NCI-H1105 (cell line): ENCODE measurements at places on chromosomes 16 and 17.

DNA sequence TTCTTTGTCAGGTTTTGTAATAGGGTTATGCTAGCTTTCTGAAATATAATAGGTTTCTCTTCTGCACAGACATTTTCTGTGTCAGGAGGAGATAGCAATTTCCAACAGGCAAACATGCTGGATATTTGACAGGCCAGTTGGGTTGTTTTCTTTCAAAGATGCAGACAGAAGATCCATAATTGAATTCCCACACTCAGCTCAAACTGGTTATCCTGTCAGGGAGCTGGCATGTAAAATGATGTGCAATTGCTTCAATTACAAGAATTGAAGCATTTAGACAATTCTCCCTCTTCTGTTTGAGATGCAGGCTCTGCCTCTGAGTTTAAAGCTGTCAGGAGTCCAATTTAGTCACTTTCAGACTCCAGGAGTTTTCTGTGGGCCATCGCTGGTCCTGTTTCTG is 146.2 kb upstream of the ZKSCAN2 start:
- DNase-seq = no peak

- no peak for DNase-seq
Measured at GRCh38 chr16:11306381-11306780, 25.3 kb upstream of the PRM1 start.

GRCh38 chr16:79589601-79590102 is 10.9 kb downstream of the MAF start:
- no peak for DNase-seq

DNA sequence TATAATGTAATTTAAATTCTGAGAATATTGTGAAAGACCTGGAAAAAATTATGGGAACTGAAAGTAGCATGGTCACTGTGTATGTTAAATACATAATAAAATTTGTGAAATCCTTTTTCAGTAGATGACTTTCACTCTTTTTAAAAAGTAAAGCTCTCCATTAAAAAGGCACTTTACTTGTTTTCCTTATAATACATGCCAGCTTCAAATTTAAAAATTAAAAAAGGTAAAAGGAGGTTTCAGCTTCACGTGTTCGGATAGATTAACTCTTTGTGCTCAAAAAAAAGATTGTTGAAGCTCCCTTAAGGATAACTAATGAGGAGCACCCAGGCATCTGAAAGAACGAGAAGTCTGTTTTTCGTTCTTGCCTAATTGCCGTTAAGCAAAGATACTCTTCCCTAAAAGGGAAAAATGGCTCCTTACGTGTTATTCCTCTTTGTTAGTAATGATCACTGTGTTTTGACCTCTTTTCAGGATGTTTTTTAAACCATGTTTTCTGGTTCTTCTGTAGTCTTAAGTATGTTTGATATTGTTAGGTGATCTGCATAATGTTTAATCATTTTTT is 87.8 kb downstream of the TUBD1 start:
- no peak for DNase-seq

- peak; percentile 42 for DNase-seq
Measured at GRCh38 chr17:59107306-59107670, 608 bp upstream of the TRIM37 start.

- no peak for DNase-seq
Measured at GRCh38 chr17:32504166-32504990, 17.6 kb downstream of the CDK5R1 start.

DNA sequence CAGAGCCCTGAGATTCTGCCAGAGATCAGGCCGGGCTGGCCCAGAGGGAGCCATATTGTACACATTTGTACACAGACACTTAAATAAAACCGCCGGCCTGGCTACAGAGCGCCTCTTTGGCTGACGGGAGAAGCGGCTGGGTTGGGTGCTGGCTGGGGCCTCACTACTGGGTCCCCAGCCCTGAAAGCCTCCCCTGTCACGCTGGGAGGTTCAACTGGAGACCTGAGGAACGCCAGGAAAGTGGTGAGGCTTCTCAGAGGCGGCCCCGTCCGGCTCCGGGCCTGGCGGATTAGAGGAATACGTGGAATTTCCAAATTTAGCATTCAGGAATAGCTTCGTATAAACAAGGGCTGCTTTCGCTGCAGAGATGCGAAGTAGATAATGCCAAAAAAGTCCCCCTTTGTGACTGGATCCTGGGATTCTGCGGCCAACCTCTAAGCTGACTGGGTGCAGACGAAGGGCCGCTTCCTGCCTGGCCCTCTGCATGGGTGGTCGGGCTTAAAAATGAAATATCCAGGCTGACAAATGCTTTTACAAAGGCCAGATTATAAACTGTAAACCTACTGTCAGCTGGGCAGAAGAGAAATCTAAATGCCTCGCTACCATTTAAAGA is 252.4 kb downstream of the IRF8 start:
- no peak for DNase-seq

GRCh38 chr17:45162025-45162687 is 481 bp downstream of the HEXIM2 start:
- DNase-seq = no peak

DNA sequence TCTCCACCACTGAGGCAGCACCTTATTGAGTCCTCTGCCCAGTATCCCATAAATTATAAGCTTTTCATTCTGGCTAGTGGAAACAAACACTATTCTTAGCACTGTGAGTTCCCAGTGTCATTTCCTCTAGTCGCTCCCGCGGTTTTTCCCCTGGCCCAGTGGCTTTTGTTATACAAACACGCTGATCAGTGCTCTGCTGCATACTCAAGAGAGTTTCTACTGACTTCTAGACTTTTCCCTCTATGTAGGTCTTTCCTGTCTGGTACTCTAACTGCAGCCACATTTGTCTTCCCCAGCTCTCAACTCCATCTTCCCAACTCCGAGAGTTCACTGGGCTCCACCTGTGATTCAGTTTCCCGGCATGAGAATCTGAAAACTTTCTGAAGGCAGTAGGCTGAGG is 556.6 kb upstream of the SALL1 start:
- DNase-seq = no peak

GRCh38 chr16:8641671-8642070 is 20.2 kb downstream of the METTL22 start:
- DNase-seq = no peak

- no peak for DNase-seq
Measured at GRCh38 chr17:40331743-40332641, 23.0 kb downstream of the RARA start.

GRCh38 chr17:29165800-29166506 is 14.2 kb downstream of the MYO18A start:
- DNase-seq = no peak

DNA sequence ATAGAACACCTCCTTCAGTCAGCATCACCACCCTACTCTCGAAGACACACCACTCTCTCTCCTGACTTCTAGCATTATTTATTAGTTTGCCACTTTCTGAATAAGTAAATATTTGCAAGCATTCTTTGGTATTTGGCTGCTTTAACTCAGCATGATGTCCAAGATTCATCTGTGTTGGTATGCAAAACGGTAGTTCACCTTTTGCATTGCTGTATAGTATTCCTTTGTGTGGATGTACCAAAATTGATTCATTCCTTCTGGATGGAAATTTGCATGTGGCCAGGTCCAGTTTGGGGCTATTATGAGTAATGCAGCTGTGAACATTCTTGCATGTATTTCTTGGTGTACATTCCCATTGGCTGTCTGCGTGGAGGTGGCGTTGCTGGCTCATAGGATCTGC is 32.9 kb downstream of the KNOP1 start:
- no peak for DNase-seq

GRCh38 chr16:78694414-78694813 is 595.0 kb downstream of the WWOX start:
- DNase-seq = no peak

GRCh38 chr17:688100-688989 is 26.3 kb downstream of the VPS53 start:
- no peak for DNase-seq

GRCh38 chr17:62126292-62126691 is 61.2 kb upstream of the MED13 start:
- peak; percentile 93 for DNase-seq

GRCh38 chr16:89909777-89910716 is 8.6 kb upstream of the MC1R start:
- peak; percentile 7 for DNase-seq

DNA sequence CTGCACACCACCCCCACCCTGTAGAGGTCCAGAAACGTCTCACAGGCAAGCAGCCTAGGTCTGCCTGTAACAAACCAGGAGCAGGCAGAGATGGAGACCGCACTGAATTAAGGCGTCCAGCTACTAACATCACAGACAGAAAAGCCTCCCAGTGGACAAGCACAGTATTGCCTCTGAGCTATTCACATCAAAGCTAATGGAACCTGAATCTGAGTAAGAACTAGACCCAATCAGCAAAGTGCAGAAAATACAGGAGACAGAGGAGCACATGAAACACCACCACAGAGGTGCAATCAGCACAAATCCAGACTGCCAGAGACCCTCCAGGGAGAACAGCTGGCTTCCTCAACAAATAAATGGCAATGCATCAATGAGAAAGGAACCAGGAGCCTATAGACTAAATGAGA is 22.2 kb upstream of the PEMT start:
- DNase-seq = peak; percentile 71

GRCh38 chr17:77926981-77927380 is 31.5 kb upstream of the TNRC6C start:
- DNase-seq = no peak

GRCh38 chr17:31724619-31725018 is 134.4 kb downstream of the COPRS start:
- no peak for DNase-seq

- DNase-seq = no peak
Measured at GRCh38 chr16:56777482-56777881, 47.6 kb downstream of the NUP93 start.

- no peak for DNase-seq
Measured at GRCh38 chr17:77441130-77441920, 300.6 kb downstream of the SEC14L1 start.

DNA sequence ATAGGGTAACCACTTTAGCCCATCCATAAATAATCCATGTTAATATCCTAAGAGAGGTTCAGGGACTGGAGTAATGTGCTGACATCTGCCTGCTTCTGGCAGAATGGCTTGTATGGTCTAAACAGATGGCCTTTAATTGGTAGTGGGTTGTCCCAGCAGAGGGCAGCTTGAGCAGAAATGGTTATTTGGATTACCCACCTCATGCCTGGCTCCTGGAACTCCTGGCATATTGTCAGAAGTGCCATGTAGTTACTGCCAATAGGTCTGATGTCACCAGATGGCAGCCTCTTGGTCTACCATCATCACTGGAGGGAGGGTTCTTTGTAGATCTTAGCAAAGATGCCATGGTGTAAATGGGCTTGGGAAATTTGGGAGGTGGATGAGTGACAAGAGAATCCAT is 157.5 kb upstream of the SOX9 start:
- DNase-seq = no peak

DNA sequence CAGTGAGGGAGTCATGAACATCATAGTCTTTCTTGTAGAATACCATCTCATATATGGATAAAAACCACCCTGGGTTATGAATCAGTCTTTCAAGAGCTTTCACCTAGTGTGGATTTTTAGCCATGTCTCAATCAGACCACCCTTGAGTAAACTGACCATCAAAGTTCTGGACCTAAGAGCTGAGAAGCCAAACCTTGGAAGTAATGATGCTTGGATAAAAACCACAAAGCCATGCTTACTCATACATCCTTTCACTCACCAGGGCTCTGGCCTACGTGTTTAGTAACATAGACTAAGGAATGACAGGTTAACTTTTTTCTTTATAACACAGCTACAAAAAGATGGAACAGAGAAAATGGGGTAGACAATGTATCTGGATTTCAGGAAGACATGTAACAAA is 167.2 kb downstream of the STX8 start:
- no peak for DNase-seq

DNA sequence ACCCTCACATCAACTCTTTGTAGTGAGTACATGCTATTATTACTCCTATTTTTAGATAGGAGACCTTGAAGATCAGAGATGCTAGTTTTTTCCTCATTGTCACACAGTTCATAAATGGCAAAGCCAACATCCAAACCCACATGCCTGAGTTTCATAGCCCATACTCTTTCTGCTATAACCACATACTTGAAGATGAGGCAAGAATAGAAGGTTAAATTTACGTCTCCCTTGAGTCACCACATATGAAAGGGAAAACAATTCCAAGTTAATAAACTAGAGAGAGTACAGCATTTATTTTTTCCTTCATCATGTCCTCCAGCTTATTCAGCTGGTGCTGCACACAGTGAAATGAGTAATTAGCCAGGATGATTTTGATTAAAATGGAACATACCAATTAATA is 23.7 kb downstream of the NUDT7 start:
- DNase-seq = no peak

DNA sequence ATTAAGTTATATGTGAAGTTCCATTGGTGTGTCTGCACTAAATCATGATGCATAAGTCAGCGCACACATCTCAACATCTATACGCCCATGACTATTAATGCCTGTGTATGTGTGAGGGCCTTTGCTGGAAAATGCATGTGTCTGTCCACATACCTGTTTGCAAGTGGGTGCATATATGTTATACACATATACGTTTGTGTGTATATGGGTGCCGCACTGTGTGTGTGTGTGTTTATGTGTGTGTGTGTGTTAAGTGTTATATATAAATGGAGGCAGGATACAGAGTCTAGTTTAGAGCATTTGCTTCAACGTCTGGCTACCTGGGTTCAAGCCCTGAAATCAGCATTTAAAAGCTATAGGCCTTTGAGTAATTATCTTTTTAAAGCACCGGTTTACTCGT is 19.5 kb downstream of the GP2 start:
- no peak for DNase-seq

GRCh38 chr16:68750193-68750695 is 13.2 kb downstream of the CDH1 start:
- no peak for DNase-seq

DNA sequence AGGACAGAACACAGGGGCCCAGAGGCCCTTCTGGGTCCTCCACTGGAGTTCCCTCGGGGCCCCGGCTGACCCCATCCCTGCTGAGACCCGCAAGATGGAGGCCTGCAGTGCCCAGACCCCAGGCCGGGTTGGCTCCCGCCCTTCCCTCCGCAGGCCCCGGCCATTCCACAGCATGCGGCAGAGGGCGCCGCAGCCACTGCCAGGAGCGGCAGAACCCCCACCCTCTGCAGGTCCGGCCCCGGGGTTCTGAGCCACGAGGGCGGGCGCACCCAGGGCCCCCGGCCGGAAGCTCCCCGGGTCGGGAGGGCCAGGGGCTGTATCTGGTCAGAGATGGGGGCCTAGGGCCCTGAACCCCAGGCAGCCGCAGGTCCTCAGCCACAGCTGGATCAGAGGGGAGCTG is 2.4 kb upstream of the PERCC1 start:
- no peak for DNase-seq

DNA sequence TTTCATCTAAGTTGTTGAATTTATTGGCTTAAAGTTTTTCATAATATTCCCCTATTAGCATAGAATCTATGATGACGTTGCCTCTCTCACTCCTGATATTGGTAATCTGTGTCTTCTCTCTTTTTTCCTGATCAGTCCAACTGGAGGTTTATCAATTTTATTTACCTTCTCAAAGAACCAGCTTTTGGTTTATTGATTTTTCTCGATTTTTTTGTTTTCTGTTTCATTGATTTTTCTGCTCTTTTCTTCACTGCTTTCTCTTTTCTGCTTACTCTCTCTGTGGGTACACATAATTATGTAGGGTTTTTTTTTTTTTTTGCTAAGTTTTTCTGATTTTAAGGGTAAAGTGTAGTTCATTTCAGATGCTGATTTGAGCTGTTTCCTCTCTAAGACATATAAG is 29.7 kb downstream of the MRTFB start:
- DNase-seq = no peak

GRCh38 chr17:30372755-30373154 is 6.0 kb upstream of the CPD start:
- DNase-seq = no peak

- DNase-seq = no peak
Measured at GRCh38 chr17:68296217-68297191, 5.2 kb downstream of the ARSG start.

GRCh38 chr16:57165938-57166337 is 19.9 kb downstream of the PSME3IP1 start:
- DNase-seq = peak; percentile 35

GRCh38 chr17:80396157-80397033 is 18.6 kb upstream of the ENDOV start:
- DNase-seq = no peak
